ENCODE measurements at places on chromosomes 2 and 18.
A peak's percentile ranks its signal among the peaks of the same experiment; 100 is the strongest.

GRCh38 chr18:57856128-57856527 is 53.0 kb upstream of the ATP8B1 start:
- no peak for DNase-seq

- no peak for DNase-seq
Observed at GRCh38 chr2:3805201-3805939, 102.0 kb downstream of the DCDC2C start.

- DNase-seq = peak; percentile 72
Observed at GRCh38 chr18:59502274-59503175, 143.5 kb upstream of the LMAN1 start.

DNA sequence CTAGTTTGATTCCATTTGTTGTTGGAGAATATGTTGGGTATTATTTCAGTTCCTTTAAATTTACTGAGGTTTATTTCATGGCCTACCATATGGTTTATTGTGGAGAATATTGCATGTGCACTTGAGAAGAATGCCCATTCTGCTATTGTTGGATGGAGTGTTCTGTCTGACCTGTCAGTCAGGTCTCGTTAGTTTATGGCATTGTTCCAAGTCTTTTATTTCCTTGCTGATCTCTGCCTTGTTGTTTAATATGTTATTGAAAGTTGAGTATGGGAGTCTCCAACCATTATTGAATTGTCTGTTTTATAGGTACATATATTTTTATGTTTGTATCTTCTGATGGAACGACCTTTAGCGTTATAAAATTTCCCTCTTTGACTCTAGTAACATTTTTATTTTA is 86.3 kb downstream of the PTPN4 start:
- no peak for DNase-seq

GRCh38 chr2:61006486-61007105 is 10.9 kb upstream of the PEX13 start:
- no peak for DNase-seq

- no peak for DNase-seq
Observed at GRCh38 chr18:76491473-76491775, 3.6 kb downstream of the ZNF516 start.

GRCh38 chr2:217622205-217623060 is 380.4 kb downstream of the TNS1 start:
- peak; percentile 70 for DNase-seq
